ENCODE measurements at places on chromosomes 11 and 22.

- no peak for DNase-seq
These were observed 673 bp upstream of the MYO7A start for GRCh38 chr11:77127235-77127911.

GRCh38 chr11:1852877-1853276, at the start of gene LSP1:
Gene LSP1 (plus strand): TSS chr11:1853084. CDS start chr11:1853145, 61 bp downstream.
- DNase-seq = no peak

DNA sequence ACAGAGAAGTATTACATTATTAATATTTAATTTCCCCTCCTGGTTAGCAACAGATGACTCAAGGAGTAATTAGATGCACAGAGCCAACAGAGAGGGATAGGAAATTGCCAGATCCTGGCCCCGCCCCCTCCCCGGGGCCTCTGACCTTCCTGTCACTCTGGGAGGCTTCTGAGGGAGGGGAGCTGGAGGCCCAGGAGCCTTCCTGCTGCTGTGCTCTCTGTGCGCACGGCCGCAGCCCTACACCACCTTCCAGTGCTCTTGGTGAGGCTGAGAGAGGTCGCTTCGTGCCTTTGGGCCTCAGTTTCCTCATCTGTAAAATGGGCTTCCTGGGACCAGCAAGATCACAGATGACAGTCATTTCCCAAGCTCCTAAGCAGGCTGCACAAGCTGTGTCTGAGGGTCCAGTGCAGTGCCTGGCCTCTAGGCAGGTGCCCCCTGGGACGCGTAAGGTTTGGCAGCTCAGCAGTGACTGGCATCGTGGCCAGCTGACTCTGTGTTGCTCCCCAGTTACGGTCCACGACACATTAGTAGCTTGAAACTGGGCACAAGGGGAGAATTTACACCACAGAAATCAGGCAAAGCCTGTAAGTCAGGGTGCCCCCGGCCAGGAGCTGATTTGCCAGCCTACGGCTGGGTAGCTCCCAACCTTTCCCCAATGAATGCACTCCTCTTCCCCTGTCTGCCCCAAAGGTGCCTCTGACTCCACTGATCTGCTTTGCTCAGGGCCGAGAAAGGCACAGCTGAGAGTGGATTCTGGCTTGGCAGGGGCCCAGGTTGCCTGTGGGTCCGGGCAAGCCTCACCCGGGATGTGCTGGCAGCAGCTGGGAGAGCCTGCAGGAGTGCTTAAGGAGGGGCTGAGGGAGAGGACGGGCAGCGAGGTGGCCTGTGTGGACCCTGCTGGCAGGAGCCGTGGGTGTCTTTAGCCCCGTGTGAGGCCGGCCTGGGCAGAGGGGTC, 2.3 kb downstream of the ADORA2A start:
- DNase-seq = no peak

GRCh38 chr11:68551777-68552176, 91.2 kb downstream of the PPP6R3 start:
- DNase-seq = no peak

DNA sequence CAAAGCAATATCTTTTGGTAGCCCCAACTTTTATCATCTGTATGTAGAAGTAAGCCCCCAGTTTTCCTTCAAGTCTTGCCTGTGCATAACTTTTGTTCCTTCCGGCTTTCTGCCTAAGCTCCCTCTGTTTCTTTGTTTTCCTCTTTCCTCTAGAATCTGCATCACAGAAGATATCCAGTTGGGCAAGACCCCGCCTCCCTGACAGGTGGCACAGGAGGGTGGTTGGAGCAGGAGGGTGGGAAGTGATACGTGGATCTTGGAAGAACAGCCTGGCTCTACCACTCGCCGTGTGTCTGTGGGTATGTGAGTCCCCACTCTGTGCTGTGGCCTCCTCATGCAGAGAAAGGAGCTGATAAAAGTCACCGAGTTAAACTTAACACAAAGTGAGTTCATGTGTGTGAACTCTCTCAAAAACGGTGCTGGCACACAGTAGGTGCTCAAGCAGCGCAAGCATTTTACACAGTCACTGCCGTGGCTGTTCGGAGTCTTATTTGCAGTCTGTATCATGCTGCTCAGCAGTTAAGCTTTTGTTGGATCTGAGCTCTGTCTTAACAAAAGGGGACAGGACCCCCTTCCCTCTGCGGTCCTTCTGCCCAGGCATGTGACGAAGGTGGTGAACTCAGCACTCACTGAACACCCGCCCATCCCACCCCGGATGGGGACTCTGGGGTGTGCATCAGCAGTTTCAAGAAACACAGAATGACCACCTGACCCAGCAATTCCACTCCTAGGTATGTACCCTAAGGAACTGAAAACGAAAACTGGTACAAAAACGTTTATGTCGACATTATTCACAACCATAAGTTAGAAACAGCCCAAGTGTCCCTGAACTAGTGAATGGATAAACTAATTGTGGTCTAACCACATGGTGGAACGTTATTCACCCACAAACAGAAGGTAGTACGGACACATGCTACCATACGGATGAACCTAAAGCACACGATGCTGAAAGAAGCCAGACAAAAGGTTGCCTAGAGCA, 249.1 kb downstream of the CTTN start:
- DNase-seq = no peak

DNA sequence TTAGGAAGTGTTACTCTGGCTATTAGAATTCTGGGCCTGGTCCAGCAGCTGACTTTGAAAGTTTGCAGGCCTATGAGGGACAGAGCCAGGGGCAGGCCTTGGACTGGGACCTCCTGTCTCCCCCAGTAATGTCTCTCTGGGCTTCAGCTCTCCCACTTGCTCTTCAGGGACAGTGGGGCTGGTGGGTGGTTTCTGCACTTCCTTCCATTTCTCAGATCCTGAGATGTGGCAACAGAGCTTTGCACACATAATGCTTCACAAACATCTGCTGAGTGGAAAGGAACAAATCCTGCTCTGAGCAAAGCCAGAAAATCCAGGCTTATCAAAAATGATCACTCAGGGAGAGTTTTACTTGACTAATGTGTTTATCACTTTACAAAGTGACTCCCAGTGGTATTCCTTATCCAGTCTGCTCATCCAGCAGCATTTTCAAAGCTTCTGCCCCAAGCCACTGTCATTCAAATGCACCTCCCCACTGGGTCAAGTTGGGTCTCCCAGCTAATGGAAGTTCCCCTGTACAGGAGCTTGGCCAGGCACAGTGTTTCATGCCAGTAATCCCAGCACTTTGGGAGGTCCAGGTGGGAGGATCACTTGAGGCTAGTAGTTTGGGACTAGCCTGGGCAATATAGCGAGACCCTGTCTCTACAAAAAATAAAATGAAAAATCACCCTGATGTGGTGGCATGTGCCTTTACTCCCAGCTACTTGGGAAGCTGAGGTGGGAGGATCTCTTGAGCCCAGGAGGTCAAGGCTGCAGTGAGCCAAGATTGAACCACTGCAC, 13.5 kb upstream of the OSBP2 start:
- no peak for DNase-seq

GRCh38 chr11:70808686-70809375, 410.5 kb downstream of the CTTN start:
- DNase-seq = no peak

- no peak for DNase-seq
These were observed 112.4 kb downstream of the PDE2A start for GRCh38 chr11:72561856-72562255.

DNA sequence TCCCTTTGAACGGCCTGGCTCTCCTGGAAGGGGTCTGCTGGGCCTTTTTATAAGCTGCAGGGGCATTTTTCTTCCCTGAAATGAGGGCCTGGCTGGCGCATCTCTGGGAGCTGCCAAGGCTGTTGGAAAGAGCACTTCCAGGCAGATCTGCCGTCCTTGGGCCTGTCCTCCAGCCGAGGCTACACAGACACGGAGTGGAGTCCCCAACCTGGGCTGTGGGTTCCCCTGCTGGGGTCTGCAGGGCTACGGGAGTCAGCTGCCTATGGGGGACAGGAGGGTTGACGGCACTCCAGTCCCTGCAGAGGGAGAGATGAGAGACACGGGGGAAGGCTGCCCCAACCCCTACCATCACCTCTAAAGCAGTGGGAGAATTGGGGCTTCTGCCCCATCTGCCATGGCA, 606.6 kb downstream of the TBC1D22A start:
- DNase-seq = no peak

DNA sequence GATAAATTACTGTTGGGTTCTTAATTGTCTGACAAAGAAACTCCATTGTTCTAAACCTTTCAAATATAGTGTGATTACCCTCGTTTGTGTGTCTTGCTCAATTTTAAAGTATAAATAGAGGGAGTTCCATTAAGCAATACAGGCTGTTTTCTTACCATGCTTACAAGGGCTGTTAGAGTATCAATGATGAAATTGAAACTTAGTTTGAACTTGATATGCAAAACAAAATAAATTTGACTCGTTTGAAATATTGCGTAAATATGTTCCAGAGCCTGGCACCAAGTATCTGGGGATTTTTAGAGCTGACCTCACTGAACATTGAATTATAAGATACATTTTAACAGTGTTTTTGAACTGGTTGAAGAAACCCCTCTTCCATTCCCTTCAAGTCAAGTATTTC, 31.7 kb downstream of the TEAD1 start:
- no peak for DNase-seq

- DNase-seq = no peak
These were observed 2.5 kb upstream of the IGLL5 start for GRCh38 chr22:22884888-22885840.

- DNase-seq = no peak
These were observed 99.2 kb upstream of the B3GAT1 start for GRCh38 chr11:134511255-134511654.

DNA sequence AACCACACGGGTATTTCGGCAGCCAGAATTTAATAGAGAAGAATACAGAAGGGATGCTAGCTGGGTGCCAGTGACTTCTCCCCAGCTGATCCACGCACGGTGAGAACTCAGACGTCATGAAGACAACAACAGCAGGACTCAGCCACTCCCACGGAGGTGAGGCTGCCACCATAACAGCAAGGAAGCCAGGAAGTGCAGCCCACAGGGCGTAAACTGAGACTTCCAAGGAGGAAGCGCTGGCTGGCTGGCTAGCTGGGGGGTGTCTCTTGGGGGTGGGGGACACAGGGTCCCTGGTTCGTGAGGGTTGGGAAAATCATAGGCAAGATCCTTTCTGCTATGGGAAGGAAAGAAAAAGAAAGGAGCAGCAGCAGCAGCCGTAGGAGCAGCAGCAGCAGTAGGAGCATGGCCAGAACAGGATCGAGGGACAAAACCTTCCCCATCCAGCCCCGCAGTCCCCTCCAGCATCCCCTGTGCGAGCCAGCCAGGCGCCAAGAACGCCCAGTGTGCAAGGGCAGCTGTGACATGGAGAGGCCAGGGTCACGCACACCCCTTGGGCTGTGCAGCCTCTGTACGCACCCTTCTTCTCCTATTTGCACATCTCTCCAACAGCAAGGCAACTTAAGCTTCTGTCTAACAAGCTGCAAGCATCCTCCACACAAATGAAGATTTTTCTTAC, 49.6 kb upstream of the SHANK2 start:
- no peak for DNase-seq

GRCh38 chr11:124454552-124454951, 9.1 kb upstream of the OR8B8 start:
- no peak for DNase-seq

GRCh38 chr11:5596607-5597201, at the start of gene TRIM6:
Gene TRIM6 (plus strand): TSS chr11:5596637. CDS start chr11:5596898, 261 bp downstream.
- no peak for DNase-seq

DNA sequence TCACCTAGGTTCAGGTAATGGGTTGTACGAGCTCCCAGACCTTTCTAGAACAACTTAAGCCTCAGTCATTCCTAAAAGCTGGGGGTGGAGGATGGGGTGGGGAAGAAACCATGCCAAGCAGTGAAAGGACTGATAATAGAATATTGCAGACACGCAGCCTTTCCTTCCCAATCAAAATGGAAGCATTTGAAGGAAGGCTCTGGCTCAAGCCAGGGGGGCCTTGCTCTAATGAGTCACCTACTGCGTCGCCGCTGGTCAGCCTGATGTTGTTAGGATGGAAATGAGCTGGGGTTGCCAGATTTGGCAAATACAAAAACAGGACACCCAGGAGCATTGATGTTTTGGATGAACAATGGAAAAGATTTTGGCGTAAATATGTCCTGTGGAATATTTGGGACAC, 6.2 kb downstream of the SYT12 start:
- DNase-seq = no peak

DNA sequence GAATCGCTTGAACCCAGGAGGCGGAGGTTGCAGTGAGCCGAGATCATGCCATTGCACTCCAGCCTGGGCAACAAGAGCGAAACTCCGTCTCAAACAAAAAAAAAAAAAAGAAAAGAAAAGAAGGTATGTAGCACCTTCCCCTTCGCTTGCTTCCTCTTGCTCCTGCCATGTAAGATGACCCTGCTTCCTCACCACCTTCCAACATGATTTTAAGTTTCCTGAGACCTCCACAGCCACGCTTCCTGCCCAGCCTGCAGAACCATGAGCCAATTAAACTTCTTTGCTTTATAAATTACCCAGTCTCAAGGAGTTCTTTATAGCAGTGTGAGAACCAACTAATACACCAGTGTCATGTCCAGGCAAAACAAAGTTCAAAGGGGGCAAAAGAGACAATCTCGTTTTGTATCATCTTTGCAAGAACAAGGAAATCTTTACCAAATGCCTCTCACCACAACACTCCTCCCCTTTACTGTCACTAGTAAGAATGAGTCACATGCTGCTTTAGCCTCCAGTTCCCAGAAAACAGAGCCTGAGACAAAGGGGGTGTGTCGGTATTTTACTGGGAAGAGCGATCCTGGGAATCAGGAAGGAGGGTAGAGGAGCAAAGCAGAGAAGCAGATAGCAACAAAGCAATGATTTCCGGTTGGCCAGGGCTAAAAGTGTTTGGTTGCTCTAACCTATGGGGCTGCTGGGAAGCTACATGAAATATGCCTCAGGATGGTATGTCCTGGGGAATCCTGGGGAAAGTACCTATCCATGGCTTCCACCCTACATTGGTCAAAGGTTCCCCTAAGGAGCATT, 10.5 kb upstream of the MCHR1 start:
- DNase-seq = no peak

DNA sequence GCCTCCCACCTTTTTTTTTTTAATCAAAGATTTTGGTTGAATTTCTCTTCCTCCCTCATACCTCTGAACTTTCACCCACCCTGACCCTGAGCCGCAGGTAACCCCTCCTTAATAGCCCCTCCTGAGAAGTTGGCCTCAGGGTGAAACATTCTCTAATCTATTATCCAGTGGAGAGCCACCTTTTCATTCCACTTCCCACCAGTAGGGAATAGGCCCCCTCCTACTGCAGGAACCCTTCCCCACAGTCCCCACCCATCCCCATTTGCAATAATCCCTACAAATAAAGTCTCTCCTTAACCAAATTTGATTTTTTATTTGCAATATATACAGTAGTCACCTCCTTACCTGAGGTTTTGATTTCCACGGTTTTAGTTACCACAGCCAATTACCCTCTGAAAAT, 2.1 kb upstream of the SLC35F2 start:
- DNase-seq = no peak

DNA sequence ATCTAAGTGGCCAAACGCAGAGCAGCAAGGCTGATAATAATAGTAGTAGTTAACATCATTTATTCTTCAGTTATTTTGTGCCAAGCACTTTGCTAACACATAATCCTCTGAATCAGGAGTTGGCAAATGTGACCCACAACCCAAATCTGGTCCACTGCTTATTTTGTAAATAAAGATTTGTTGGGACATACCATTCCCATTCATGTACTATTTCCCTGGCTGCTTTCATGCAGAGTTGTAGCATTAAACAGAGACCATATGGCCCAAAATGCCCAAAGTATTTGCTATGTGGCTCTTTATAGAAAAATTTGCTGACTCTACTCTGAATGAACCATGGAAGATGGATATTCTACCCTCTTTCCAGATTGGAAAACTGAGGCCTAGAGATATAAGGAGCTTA, 50.3 kb downstream of the COMMD9 start:
- no peak for DNase-seq

- no peak for DNase-seq
These were observed 3.4 kb upstream of the KCTD17 start for GRCh38 chr22:37048133-37048532.

- no peak for DNase-seq
These were observed 226.1 kb upstream of the NARS2 start for GRCh38 chr11:78800756-78801155.
